Putamen (tissue), 1 donor: ENCODE measurements at places on chromosomes 16 and 17.
A peak's percentile ranks its signal among the peaks of the same experiment; 100 is the strongest.

DNA sequence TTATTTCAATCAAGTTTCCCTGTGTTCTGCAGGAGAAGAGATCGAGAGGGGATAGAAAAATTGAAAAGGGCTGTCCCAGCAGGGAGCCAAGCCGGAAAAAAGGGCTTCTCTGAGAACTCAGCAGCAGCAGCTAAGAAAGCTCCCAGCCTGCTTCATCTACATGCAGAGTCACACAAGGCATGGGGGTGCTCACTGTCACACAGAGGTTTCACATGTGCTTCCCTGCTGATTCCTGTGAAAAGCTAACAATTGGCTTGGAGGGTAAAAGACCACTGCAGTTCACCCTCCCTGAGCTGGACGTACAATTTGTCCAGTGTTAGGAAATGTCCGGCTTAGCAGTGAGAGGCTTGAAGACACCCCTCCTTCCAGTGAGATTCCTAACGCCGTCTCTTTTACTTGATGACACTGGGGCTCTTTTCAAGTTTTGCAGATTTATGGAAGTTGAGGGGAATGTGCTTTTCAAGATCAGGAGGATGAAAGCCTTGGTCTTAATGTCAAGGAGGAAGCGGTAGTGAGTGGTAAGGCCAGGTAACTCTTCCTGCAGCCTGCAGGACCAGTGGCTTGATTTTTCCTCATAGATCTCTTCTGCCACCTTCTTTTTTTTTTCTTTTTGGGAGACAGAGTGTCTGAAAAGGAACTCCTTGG lies 85.6 kb downstream of the WNT3 start:
- DNase-seq, result peak; percentile 4

GRCh38 chr16:54822892-54823291 lies 107.8 kb upstream of the IRX5 start:
- no peak for DNase-seq

- no peak for DNase-seq
Observed at GRCh38 chr16:67672739-67673662, 6.4 kb downstream of the C16orf86 start.

DNA sequence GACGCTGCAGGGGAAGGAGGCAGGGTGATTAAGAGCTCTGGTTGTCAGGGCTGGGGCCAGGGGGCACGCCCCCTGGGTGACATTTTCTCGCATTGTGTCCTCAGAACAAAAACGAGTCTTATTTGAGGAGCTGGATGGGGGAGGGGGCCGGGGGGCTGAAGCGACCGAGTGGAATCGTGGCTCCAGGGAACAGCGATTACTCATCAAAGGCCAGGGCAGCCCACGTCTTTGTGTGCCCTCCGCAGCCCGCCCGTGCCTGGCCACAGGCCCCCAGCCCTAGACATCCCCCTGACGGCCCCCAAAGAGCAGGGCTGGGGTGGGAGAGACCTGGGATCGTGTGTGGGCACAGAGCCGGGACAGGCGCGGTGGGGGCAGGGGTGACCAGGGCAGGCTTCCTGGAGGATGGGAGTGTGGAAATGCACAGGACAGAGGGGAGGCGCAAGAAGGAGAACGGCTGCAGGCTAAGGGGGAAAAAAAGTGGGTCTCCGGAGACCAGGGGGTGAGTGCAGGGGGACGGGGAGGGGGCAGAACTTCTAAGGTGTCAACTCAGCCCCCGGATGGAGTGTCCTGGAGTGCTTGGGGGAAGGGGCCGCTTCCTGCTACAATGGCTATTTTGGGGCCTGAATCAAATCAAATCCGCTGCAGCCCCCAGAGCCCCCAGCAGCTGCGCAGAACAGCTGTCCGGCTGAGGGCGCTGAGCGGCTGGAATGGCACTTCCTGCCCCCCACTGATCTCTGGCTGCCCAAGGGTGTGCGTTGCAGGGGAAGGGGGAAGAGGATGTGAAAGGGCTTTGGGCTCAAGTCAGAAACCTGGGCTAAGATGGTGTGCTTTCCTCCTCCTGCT lies 24.0 kb upstream of the PHB1 start:
- no peak for DNase-seq

GRCh38 chr16:25066747-25067631 lies 44.6 kb upstream of the LCMT1 start:
- peak; percentile 74 for DNase-seq

DNA sequence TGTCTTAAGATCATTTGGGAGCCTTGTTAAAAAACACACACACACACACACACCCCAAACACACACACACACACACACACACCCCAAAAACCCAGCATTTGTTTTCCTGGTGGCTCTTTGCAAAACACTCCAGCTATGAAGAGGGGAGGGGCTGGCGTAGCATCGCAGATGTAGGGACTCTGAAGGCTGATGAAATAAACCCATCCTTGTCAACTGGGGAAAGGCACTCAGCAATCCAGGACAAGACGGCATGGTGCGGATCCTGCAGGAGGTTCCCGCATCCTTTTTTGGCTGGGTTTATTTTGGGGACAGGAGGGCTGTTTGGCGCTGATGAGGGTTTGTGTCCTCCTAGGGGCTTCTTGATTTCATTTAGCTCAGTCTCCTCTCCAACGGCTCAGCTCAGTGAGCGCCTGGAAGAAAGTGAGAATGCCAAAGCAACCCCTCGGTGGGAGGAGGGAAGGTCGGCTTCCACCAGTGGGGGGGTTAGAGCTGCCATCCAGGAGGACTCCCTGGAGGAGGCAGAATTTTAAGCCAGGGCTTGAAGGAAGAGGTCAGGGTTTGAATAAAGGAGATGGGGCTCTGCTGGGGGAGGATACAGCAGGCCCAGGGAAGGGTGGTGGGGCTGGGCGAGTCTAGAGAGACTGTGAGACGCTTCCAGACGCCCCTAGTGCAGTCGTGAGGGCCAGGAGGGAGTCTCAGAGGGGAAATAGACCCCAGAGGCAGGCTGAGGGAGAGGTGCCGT lies 12.4 kb upstream of the GSE1 start:
- no peak for DNase-seq

DNA sequence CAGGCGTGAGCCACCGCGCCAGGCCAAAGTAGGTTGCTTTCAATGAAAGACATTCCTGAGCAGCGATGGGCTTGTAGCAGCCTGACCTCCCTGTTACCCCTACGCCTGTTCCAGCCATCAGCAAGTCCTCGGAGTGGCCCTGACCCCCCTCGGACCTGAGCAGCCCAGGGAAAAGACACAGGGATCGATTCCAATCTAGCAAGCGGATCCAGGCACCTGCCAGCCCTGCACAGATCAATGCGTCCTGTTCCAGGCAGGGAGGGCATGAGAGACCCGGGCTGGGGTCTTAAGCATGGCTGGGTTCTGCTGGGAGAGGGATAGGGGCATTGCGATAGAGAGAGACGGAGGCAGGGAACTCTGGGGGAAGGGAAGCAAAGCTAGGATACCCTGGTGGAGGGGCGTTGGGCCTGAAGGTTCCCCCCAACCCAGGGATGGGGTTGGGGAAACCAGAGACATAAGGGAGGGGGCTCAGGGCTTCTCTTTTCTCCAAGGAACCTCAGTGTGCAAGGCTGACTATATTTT lies 21.9 kb downstream of the SRCIN1 start:
- no peak for DNase-seq

GRCh38 chr16:49554681-49555080 lies 181.1 kb downstream of the C16orf78 start:
- DNase-seq, result no peak

DNA sequence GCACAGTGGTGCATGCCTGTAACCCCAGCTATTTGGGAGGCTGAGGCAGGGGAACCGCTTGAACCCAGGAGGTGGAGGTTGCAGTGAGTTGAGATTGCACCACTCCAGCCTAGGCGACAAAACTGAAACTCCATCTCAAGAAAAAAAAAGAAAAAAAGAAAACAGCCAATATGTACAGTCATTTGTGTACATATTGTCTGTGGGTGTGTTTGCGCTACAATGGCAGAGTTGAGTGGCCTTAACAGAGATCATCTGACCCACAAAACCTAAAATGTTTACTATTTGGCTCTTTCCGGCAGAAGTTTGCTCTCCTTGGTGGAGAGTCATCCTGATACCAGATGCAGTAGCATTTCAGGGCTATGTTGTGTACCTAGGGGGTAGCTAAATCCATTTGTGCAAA lies 57.9 kb downstream of the ARSG start:
- no peak for DNase-seq

DNA sequence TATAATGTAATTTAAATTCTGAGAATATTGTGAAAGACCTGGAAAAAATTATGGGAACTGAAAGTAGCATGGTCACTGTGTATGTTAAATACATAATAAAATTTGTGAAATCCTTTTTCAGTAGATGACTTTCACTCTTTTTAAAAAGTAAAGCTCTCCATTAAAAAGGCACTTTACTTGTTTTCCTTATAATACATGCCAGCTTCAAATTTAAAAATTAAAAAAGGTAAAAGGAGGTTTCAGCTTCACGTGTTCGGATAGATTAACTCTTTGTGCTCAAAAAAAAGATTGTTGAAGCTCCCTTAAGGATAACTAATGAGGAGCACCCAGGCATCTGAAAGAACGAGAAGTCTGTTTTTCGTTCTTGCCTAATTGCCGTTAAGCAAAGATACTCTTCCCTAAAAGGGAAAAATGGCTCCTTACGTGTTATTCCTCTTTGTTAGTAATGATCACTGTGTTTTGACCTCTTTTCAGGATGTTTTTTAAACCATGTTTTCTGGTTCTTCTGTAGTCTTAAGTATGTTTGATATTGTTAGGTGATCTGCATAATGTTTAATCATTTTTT lies 87.8 kb downstream of the TUBD1 start:
- no peak for DNase-seq

GRCh38 chr17:49882434-49882833 lies 34.6 kb upstream of the TAC4 start:
- no peak for DNase-seq

- no peak for DNase-seq
Observed at GRCh38 chr16:56320811-56321558, 104.4 kb downstream of the AMFR start.

- no peak for DNase-seq
Observed at GRCh38 chr16:65771707-65772106, 594.8 kb upstream of the CDH5 start.

DNA sequence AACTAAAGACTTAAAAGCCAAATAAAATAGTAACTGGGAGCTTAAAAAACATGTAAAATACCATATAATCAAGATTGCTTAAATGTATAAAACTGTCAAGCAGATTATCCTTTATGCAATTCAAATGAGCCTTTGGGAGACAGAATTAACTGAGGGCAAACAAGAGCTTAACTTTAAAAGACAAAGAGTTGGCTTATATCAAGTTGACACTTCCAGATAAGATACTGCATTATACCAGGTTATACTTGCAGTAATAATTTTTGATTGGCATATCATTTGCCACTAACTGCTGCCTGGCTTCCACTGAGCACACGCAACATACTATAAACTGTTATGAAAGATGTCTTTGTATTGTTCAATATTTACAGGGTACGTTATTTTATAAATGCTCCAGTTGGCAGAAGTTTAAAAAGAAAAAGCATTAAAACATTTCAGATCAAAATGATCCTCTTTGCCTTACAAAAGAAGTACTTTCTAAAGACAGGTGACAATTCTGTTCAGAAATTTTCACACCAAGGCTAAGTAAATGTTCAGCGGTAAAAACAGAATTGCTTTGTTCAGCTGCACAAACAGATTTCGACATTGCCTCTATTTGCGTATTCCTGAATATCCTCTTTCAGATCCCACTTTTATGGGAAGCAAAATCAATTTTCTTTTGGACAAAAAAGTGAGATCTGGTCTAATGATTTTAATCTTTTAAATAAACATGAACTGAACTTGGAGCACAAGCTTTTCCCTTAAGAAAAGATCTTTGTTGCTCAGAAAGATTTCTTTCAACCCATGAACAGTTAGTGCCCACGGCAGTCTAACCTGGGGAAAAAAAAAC lies 50.7 kb downstream of the TOX3 start:
- DNase-seq, result no peak

DNA sequence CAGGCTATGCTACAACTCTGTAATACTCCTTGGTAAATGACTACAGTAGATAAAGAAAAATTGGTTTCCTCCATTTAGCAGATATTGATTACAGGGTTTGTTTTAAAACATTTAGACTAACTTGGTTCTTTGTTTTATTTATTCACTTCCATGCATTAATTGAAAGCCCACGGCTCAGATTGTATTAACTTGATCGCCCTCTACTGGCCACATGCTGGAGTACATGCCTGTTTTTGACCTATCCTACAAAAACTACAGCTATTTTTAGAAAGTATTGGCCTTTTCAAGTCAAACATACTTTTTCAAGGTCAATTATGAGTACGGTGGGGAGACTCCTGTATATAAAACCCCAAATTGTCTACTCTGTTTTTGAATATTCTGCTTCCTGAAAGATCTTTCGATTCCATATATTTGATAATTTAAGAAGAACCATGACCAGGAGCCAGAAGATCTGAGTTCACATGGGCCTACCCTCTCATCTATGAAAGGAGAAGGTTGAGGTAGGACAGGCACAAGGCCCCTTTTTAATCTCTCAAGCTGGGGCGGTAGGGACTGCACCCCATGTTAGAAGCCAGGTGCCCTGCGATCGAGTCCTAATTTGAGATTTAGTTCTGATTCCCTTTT lies 51.8 kb downstream of the CA10 start:
- DNase-seq, result peak; percentile 33

GRCh38 chr16:66608241-66609138 lies 4.0 kb downstream of the CMTM3 start:
- peak; percentile 67 for DNase-seq

GRCh38 chr16:83418565-83418964 lies 389.2 kb upstream of the HSBP1 start:
- no peak for DNase-seq

- DNase-seq, result no peak
Observed at GRCh38 chr17:47952171-47953021, 5.3 kb downstream of the PRR15L start.

- no peak for DNase-seq
Observed at GRCh38 chr16:69712914-69713581, 13.3 kb downstream of the NQO1 start.

GRCh38 chr17:55344514-55344997 lies 77.1 kb downstream of the MMD start:
- DNase-seq, result no peak

DNA sequence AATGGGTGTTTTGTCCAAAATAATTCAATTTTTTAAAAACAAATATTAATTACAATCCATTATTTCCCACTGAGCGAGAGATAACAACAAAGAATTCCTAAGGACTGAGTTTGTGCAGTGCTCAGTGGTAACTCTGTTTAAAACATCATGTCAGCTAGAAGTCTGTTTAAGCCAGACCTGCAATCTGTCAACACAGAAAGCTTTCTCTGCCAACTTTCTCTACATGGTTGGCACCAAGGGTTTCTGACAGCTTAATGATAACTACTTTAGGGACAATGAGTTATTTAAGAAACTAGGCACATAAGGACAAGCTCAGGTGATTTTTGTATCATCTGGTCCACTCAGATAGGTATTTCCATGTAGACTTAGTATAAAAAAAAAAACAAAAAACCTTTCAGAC lies 81.8 kb downstream of the WDR59 start:
- DNase-seq, result no peak

DNA sequence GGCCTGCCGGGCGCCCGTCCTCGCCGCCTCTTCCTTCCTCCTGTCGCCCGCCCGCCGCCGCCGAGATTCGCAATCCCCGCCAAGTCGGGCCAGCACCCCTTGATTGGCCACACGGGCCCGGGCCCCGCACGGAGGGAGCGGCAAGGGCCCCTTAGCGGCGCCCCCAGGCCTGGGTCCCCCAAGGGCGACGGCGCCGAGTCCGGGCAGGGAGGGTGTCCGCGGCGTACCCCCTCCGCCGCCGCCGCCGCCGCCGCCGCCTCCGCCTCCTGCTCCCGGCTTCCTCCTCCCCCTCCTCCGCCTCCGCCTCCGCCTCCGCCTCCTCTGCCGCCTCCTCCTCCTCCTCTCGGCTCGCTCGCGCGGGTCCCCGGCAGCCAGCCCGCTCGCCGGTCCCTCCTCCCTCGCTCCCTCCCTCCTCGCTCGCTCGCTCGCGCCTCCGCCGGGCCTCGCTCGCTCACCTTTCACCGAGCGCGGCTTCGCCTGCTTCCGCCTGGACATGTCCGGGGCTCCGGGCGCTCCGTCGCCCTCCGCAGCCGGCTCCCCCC lies 561 bp downstream of the ZNF423 start:
- peak; percentile 62 for DNase-seq
